ENCODE measurements at places on chromosomes 5 and 9.

DNA sequence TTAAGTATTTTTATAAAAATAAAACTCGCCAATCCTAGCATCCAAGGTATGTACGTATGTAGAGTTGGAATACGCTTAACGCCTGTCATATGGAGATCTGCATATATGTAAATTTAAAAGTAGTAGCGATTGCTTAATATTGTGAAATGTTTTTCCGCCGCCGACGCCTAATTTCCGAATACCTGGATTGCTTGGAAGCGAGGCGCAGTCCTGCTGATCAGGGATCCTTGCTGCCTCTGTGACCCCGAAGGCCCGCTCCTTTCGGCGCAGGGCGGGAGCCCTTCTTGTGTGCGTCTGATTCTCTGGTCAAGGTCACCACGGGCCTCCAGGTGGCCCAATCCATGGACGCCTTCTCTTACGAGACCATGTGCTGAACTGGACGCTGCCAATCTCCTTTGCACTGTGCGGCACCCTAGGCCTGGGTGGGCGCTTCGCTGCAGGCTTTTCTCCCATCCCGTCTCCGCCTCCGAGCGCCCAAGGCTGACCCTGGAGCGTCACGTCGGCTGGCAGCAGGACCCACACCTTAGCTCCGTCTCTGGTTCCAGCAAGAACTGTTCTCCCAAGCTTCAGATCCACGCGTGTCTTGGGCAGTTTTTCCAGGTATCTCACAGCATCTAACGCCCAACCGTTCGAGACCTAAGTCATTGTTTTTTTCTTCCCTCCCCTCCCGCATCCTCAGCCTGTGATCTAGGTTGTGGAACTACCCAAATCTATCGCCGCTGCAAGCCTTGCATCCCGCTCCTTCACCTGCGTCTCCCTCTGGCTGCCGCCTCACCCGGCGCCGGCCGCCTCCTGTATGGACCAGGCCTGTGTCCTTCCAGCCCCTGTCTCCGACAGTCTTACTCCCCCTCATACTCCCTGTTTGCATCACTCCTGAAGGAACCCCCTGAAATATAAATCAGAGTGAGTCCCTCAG, 3.6 kb upstream of the TRIM41 start:
- no peak for DNase-seq

DNA sequence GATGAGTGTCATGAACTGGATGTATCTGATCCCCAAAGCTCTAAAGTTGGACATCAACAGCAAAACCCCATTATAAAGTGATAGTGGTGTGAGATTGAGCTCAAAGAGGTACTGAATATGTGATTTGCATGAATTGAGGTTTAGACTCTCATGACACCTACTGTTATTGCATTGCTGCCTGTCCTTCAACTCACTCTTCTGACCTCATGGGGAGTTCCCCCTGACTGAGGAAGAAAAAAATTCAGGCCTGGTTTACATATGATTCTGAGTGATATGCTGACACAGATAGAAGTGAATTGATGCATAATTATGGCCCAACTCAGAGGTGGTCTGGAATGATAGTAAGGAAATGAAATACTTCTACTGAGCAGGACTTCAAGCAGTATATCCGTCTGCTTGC, 76.2 kb upstream of the CHD1 start:
- no peak for DNase-seq

DNA sequence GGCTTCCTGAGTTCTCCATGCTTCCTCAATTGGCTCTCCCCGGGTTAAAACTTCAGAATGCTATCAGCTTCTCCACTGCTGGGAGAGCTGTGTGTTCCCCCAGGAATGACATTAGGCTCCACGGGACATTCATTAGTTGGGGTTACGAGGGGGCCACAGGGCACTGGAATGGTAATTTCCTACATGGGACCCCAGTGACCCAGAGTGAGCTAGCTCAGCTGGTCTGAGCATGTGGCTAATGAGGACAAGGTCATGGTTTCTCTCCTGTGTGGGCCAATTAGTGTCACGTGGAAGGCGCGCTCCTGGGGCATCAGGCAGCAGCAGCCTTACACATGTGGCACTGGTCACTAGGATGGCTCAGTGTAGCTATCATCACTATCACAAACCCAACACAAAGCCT, 21.0 kb downstream of the LSM11 start:
- DNase-seq: no peak

DNA sequence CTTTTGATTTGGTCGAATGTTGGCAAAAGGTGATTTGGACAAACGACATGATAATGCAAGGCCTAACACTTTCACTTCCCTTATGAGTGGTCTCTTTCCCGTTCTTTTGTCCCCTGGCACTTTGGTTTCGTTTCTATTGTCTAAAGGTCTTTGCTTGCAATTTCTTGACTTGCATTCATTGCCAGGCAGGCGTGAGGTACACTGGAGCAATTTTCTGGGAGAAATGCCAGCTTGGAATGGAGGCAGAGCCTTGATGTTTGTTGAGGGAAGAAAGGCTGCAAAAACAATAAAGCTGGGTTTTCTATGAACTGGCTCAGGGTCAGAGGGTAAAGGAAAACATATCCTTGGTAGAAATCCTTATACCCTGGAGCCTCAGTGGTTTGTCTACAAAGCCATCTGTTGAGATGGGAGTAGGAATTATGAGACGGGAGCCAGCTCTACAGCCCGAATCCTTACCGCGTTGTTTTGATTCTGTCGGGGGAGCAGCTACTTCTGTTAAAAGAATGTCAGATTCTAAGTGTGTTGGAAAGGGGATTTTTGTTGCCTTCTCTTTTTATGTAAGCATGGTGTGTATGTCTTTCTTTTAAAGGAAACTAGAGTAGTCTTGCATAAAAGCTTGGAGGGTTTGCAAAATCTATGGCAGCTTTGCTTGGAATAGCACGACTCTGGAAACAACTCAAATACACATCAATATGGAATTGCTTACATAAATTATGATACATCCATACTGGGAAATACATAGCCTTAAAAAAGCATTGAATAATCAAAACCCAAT, 158.9 kb downstream of the RMI1 start:
- no peak for DNase-seq

- DNase-seq: no peak
Measured at GRCh38 chr9:98067184-98067583, 10.7 kb downstream of the NANS start.

- no peak for DNase-seq
Measured at GRCh38 chr9:100352201-100352726, 478 bp downstream of the TEX10 start.

DNA sequence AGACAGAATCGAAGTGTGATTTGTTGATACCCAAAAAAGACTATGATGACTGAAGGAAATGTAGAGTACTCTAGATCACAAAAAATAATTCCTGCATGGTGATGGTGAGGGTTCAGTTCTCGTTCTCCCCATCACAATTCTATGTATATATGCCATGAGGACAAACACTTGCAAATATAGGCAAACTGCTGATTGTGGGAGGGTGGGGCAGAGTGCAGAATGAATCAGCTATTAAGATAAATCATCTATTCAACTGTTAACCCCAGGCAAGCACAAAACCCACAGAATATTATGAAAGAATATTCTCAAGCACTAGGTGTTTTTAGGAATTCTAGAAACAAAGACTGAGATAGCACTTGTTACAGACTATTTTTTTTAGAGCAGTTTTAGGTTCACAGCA, 13.9 kb upstream of the UBLCP1 start:
- no peak for DNase-seq

DNA sequence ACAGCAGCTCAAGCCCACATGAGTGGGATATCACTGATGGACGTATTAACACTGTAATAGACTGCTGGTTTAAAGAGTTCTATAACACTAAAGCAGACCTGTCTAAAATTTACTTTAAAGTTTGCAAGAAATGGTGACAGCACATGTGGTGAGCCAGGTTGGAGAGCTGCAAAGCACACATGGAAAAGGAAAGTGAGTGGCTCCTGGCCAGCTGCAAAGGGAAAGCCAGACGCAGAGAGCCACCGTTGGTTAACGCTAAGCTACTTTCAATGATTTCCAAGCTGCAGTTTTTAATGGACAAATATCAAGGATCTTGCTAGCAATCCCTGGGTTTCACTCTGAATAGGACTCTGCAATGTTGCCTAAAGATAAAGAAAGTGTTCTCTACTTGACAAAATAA, 89.9 kb downstream of the CTNND2 start:
- no peak for DNase-seq

DNA sequence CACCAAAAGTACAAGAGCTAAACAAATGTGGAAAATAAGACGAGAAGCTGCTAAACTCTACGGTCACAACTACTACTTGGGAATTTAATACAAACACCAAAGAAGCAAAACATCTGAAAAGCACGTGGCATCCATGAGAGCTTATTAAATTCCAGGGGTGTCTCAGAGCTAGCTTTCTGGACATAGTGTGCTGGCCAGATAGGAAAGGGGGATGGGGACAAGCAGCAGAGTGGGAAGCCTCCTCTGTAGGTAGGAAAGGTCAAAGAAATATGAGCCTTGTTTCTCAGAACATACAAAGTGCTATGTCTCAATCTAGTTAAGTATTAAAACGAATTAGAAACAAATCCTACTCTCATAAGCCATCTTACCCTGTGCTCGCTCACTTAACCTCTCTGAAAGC, 51.3 kb upstream of the GOLPH3 start:
- no peak for DNase-seq

DNA sequence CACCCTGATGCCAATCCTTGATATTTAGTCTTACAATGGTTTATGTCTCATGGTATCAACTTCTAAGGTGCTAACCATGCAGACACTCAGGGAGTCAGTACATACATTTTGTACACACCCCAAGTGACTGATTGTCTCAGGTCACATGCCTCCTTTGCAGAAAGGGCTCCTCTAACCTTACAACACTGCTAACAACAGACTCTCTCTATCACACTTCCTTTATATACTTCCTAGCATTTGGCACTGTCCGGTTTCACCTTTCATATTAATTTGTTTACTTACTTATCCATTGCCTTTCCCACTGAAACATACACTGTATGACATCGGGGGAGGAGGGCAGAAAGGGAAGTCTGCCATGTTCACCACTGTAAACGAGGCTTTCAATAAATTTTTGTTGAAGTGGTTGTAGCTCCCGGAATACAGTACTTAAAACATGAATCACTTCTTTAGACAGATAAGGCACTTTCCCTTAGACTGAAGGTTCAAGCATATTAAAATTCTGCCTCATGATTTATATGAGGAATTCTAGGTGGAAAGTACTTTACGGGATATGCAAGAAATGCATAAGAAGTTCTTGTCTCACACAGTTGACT, 20.6 kb downstream of the EMB start:
- no peak for DNase-seq

DNA sequence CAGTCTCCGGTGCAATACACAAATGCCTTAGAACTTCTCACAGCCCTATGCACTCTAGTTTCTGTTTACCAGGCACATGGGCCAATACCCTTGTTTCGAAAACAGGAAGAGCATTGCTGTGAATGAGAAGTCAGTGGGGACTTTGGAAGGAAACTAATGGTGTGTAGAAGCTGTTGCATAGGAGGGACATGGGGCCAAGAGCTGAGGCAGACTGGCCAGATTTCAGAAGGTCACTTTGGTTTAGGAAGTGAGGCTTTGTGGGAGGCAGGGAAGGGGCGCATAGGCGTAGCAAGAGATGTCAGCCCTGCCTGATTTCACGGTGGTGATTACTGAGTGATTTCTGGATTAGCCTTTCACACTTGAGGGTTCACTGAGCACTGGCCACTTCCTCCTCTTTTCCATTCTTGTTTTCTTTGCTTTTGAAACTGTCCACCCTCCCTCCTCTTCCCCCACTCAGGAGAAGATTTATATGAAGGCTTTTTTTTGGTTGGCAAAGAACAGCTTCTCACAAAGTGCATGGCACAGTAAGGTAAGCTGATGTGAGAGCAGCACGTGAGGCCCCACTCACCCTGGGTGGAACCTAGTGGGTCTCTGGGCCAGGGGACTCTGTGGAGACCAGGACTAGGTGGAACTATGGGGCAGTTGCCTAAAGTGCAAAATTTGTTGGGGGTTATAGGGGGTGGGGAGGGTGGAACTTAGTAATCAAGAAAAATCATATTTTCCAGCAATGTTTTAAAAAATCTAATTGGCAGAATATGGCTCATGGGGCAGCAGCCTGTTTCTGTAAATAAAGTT, 6.1 kb upstream of the TMEM252 start:
- DNase-seq: no peak

- no peak for DNase-seq
Measured at GRCh38 chr5:111585946-111586345, 73.6 kb upstream of the STARD4 start.

DNA sequence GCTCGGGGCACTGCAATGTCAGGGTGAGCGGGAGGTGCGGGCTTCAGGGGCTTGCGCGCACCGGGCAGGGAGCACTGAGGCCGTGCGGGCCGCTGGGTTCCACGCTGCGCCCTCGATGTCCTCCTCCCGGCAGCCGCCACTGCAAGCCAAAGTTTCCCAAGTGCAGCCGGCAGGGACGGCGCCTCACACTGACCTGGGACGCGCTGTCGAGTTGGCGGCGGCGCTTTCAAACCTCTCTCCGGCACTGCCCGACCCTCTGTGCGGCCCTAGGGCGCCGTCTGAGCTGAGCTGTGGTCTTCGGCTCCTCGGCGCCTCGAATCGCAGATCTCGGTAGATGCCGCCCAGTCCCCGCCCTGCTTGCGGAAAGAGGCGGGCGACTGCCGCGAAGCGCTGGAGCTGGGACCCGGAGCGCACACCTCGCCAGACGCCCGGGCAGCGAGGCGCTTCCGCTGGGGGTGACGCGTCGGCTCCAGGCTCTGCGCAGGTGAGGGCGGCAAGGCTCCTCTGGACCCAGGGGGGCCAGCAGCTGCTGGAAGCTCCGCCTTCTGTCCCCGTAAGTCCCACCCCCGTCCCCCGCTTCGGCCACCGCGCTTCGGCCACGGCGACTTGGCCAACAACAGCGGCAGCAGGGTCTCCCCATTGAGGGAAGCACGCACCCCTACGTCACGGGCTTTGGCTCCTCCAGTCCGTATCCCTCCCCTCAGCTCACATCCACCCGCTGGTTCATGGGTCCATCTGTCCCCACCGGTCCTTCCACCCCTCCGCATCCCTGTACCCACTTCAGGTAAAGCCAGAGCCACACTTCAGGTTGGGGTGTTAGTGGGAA, at the start of gene ANKRD34B:
ANKRD34B (minus strand) TSS at position 320 of the 826 bp plus-strand sequence. CDS start 10,261 bp downstream, outside the sequence.
- DNase-seq: no peak

DNA sequence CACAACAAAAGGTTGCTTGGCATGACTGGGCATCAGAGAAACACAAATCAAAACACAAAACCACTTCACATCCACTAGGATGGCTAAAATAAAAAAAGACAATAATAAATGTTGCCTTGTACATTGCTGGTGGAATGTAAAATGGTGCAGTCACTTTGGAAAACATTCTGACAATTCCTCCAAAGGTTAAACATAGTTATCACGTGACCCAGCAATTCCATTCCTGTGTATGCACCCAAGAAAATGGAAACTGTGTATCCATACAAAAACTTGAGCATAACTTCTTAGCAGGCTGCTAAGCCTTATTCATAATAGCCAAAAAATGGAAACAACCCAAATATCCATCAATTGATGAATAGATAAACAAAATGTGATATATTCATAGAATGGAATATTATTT, 10.2 kb upstream of the SLC46A2 start:
- no peak for DNase-seq

DNA sequence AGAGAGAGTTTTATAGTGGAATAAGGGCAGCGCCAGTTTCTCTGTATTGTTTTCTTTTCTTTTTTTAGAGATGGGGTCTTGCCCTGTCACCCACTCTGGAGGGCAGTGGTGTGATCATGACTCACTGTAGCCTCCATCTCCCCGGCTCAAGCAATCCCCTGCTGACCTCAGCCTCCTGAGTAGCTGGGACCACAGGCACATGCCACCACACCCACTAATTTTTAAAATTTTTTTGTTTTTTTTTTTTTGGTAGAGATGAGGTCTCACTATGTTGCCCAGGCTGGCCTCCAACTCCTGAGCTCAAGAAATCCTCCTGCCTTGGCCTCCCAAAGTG, 119.0 kb downstream of the PIK3R1 start:
- DNase-seq: no peak

- DNase-seq: no peak
Measured at GRCh38 chr5:3043600-3043999, 292.1 kb upstream of the IRX2 start.

- DNase-seq: no peak
Measured at GRCh38 chr5:87390075-87390474, 22.7 kb downstream of the CCNH start.

Measured in forelimb muscle (tissue), 1 donor.